Epithelial cell of proximal tubule (primary cell): ENCODE measurements at places on chromosomes 3 and 15. TPM values are rescaled to one million over a fixed set of nuclear protein-coding genes. Genes with fewer than 3 reads are reported as not detected.

SCN11A gene
- total RNA-seq: not detected in 2 replicates

DNA sequence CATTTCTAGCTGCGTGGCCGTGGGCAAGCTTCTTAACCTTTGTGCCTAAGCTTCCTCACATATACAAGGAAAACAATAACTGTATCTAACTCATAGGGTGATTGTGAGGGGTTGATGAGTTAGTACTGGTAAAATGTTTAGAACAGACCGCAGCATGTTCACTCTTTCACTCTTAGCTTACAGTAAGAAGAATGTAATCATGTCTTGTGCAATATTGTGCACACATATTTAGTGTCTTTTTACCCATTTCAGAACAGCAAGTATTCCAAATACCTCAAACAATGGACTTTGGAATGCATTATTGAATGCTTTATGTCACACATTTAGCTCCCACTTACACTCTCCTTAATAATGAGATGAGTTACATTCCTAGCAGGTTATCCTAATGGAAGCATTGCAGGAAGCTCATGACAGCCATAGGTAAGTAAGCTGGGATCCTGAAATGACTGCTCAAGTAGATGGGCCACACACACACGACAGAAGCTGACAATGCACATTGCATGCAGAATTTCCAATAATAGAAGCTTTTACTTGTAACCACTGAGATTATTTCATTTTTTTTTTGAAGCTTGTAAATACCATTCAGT is 468.9 kb upstream of the WNT5A start:
- no peak for DNase-seq

DNA sequence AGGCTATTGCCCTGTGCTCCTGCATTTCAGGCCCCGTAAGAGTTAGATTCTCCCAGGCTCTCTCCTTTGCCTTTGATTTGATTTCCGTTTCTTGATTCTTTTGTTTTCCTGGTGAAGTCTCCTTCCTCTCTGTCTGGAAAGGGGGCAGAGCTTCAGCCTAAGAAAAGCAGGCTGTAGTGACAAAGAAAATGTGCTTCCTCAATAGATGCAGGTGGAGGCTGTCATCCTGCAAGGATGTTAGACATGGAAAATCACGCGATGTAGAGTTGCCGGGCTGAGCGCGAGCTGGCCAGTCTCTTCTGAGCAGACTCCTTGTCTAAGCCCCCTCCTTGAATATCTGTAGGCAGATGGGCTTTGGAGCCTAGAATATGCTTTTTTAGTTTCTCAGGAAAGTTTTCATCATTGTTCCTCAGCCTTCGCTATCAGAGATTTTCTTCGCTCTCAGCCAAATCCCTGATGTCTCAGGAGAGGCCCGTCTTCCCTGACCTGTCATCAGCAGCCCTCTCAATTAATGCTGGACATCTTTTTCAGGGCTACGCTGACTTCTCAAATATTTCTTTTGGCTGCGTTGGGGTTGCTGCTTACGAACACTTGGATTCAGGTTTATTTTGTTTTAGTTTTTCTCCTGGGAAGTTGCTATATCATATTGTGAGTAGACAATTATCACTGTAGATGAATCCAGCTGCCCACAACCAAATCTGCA is 163.6 kb downstream of the ITPR1 start:
- no peak for DNase-seq

CFAP91 gene
- total RNA-seq: 2.1 and 2.2 TPM in 2 replicates

TGM5 gene
- total RNA-seq: 0.06 TPM in 1 of 2 replicates, not detected in the other

GRCh38 chr3:46162975-46163555 is 45.0 kb downstream of the CCR1 start:
- no peak for DNase-seq

CYP1A2 gene
- total RNA-seq: not detected in 2 replicates

DNA sequence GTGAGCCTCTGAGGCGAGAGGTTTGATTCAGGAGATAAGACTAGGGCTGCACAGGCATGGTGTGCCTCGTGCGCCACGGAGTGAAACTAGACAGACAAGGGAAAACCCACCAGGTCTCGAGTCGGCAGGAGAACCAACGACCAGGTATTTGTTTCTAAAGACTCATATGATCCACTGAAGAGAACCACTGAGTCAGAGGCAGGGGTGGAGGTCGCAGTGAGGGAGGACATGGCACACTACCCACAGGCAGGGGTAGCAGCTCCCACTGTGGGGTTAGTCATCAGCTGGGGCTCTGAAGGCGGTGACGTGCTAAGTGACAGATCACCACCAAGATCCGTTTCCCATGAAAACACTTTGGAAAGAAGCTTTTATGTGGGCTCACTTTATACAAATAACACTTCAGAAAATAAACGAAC is 45.7 kb downstream of the CHSY1 start:
- no peak for DNase-seq

ERC2 gene
- total RNA-seq: 2.7 and 6.0 TPM in 2 replicates

DNA sequence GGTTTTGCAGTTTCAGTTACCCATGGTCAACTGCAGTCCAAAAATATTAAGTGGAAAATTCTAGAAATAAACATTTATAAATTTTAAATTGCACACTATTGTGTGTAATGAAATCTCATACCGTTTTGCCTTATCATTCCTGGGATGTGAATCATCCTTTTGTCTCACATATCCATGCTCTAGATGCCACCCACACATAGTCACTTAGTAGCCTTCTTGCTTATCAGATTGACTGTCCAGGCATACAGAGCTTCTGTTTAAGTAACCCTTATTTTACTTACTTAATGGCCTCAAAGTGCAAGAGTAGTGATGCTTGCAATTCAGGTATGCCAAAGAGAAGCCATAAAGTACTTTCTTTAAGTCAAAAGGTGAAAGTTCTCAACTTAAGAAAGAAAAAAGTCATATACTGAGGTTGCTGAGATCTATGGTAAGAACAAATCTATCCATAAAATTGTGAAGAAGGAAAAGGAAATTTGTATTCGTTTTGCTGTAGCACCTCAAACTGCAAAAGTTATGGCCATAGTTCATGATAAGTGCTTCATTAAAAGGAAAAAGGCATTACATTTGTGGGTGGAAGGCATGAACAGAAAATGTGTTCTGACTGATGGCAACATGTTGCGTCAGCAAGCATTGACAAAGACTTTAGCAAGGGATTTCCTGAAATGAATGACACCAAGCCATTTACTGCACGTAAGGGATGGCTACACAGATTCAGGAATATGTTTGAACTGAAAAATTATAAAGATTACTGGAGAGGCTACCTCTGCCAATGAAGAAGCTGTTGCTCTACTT is 43.8 kb downstream of the SPATA16 start:
- DNase-seq: no peak

DNA sequence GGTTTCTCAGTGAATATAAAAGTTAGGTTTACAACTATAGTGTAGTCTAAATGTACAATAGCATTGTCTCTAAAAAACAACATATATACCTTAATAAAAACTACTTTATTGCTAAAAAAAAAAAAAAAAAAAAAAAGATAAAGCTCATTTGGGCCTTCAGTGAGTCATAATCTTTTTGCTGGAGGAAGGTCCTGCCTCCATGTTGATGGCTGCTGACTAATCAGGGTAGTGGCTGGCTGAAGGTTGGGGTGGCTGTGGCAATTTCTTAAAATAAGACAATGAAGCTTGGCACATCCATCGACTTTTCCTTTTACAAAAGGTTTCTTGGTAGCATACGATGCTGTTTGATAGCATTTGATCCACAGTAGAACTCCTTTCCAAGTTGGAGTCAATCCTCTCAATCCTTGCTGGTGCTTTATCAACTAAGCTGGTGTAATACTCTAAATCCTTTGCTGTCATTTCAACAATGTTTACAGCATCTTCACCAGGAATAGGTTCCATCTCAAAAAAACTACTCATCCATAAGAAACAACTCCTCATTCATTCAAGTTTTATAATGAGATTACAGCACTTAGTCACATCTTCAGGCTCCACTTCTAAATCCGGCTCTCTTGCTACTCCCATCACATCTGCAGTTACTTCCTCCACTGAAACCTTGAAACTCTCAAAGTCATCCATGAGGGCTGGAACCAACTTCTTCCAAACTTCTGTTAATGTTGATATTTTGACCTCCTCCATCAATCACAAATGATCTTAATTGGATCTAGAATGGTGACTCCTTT is 13.3 kb downstream of the ZNF280D start:
- no peak for DNase-seq

GRCh38 chr3:9398700-9399336 is 1.4 kb downstream of the SETD5 start:
- no peak for DNase-seq

DNA sequence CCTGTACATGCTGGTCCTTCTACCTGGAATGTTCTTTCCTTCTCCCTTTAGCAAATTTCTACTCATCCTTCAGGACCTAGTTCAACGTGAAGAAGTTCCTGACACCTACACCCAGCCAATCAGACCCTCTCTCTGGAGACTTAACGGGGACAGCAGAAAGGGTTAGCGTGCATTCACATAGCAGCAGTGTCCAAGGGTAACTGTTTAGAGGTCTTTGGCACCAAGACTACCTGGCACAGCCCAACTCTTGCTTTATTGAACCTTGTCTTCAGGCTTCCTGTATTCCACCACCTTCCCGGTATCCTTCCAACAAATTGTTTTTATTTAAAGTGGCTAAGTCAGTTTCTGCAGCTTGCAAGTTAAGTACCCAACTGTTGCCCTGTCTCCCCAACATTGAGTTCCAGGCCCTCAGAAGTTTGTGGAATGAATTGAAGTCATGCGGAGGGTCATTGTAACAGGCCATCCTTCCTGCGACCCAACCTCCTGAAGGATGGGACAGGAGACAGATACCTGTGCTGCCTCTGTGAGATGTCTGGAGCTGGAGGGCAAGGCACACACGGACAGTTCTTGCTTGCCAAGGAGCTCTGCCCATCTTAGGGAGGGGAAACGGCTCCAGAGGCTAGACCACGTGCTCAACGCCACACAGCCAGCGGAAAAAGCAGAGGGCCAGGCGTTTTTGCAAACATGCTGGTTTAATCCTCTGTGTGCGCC is 14.4 kb upstream of the WNT7A start:
- no peak for DNase-seq

DNA sequence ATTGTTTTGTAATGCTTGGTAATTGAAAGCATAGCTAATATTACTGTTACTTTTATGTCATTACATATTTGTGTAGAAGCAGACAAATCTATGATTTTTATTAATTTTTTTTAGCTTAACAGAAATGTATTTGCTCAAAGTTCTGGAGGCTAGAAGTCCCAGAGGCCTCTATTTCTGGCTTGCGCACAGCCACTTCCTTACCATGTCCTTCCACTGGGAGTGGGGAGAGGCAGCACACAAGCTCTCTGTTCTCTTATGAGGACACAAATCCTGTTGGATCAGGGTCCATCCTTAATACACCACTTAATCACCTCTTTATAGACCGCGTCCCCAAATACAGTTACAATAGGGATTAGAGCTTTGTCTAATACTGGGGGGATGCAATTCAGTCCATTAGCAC is 1061.4 kb downstream of the OTOL1 start:
- DNase-seq: no peak

- DNase-seq: no peak
These were observed 48.0 kb downstream of the ZIC4 start for GRCh38 chr3:147358144-147358992.

HRH1 gene
- 3.1 and 7.3 TPM in 2 replicates for total RNA-seq

HDC gene
- total RNA-seq: not detected in 2 replicates

- DNase-seq: no peak
These were observed 32.3 kb upstream of the DUT start for GRCh38 chr15:48298914-48299313.

GRCh38 chr3:141575879-141576743 is 89.3 kb downstream of the RASA2 start:
- DNase-seq: no peak

CPNE9 gene
- total RNA-seq: not detected in 2 replicates

UROC1 gene
- total RNA-seq: not detected in 2 replicates

- no peak for DNase-seq
These were observed 108.1 kb downstream of the KLF13 start for GRCh38 chr15:31434588-31435260.

FBLN2 gene
- 0.94 and 1.1 TPM in 2 replicates for total RNA-seq

GRCh38 chr3:15660055-15660935 is 58.8 kb downstream of the BTD start:
- DNase-seq: no peak

SEMA6D gene
- 0.51 and 2.6 TPM in 2 replicates for total RNA-seq

CRTC3 gene
- 7.1 and 10.0 TPM in 2 replicates for total RNA-seq

DNA sequence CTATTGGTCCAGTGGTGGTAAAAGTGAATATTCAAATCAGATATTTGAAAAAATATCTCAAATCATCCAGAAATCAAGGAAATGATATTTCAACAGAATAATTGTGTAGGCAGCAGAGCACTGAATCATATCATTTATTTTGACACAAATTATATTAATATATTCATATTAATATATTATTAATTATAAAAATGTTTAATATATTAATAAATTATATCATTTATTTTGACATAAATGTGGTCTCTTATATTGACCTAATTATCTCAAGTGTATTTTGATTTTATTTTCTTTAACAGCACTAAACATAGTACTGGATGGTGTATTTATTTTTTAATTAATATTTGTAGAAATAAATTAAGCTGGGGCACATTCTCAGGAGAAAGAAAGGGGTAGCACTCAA is 257.7 kb upstream of the THBS1 start:
- DNase-seq: no peak

SLC22A14 gene
- total RNA-seq: not detected in 2 replicates

GRCh38 chr15:89186803-89187202 is 34.6 kb downstream of the RLBP1 start:
- no peak for DNase-seq

FAM174B gene
- 9.3 and 9.6 TPM in 2 replicates for total RNA-seq

C3orf85 gene
- not detected in 2 replicates for total RNA-seq

DNA sequence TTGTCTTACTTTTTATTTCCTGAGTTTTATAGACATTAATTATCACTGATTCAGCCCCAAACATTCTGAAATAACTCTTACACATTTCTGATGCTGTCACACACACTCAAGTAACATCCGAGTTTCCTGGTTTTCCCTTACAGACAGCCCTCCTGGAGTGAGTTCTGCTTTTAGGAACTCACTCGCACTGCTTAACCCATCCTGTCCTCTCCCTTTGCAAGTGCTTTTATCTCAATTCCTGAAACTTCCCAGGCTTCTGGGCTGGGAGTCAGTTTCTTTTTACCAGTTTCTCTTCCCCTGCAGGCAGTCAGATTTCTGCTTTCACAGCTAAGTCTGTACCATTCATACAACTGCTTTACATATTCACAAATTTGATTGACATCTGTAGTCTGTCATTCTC is 15.6 kb upstream of the SH3GL3 start:
- no peak for DNase-seq
